ENCODE measurements at places on chromosomes 7 and 10.

GRCh38 chr7:100034871-100035510 is 14.6 kb upstream of the ZSCAN21 start:
- DNase-seq, result no peak

GRCh38 chr7:96199421-96199820 is 122.5 kb downstream of the SLC25A13 start:
- DNase-seq, result no peak

- DNase-seq, result no peak
Measured at GRCh38 chr10:116171505-116171904, 101.5 kb downstream of the GFRA1 start.

- no peak for DNase-seq
Measured at GRCh38 chr7:45494885-45495284, 79.3 kb upstream of the ADCY1 start.

- DNase-seq, result no peak
Measured at GRCh38 chr7:131655866-131656265, 99.4 kb upstream of the PODXL start.

GRCh38 chr7:151741585-151741984 is 135.3 kb downstream of the PRKAG2 start:
- DNase-seq, result no peak

DNA sequence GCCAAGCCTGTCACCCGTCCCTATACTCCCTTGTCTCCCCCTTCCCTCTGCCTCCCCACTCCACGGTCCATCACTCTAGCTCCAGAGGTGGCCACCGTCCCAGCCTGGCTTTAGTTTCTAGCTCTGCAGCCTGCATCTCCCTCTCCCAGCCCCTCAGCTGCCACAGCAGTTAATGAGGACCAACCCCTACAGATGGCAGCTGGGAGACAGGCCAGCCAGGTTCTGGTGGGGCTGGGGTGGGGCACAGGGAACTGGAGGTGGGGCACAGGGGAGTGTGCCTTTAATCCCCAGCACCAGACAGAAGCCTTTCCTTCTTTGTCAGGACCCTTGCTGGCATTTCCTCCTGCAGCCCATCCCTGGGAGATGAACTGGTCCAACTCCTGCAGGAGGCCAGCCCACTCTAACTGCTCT is 21.1 kb downstream of the UNC5B start:
- DNase-seq, result peak; percentile 52

DNA sequence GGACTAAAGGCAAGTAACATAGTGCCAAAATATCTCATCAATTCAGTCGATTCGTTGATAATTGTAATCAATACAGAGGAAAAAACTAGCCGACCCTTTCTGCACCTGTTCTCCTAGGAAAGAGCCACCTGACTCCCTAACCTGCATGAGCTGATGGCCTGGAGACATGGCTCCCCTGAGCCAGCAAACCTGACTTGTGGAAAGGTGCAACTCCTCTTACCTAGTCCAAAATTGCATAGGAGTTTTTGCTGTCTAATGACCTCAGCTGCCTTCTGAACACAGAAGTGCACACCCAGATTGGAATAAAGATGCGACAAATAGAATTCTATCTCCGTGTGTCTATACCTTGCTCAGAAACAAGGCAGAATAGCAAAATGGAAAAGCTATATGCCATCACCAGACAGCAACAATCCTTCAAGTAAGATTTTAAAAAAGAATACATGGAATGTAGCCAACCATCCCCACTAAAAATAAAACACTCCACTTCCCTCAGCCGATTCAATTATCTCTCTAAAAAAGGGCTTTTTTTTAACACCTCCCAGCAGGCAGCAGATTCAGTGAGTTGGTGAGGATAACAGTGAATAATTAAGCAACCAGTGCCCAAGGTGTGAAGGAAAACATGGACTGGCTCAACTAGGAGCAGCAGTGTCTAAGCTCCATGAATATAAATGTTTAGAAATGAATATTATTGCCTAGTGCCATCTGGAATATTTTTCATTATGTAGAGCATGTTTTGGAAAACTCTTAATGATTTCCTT is 26.6 kb upstream of the LMTK2 start:
- no peak for DNase-seq

DNA sequence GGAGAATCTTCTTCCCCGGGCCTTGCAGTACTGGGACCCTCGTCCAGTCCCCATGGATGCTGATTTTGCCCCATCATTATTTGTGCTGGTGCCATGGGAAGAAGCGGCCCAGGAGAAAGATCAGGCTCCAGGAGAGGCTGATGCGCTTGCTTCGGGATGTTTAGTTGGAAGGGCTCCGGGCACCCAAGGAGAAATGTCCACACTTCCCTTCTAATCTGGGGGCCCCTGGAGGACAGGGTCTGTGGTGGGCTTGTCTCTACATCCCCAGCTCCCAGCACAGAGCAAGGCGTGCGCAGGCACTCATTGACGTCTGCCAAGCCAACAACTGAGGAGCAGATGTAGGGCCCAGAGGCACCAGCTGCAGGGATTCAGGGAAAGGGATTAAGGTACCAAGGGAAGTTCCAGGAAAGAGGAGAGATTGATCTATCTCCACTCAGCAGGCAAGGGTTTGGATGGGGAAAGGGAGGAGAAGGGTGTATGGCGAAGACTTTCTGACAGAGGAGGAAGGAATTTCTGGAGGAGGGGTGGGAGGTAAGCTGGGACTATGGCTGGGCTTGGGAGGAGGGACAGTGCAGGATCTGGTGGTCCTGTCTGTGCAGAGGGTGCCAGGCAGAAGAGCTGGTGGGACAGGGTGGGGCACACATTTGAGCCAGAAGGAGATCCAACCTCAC is 38.7 kb upstream of the LEP start:
- no peak for DNase-seq

- DNase-seq, result no peak
Measured at GRCh38 chr7:70717553-70718329, 414.2 kb upstream of the GALNT17 start.

DNA sequence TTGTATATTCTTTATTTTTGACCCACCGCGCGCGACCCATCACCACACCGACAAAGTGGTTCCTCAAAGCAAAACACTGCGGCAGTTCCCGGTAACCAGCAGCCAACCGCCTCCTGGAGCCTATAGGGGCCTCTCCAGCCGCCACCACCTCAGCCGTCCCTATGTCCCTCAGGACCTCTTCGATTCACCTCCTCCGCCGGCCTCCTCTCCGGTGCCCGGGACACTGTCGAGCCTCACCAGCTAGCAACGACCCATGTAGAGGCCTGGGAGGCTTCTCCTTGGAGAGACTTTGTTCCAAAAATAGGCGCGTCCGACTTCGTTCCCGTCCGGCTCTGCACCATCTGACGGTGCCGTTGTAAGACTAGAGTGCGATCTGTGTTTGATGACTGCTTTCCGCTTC is 158.8 kb downstream of the HGF start:
- no peak for DNase-seq

- no peak for DNase-seq
Measured at GRCh38 chr10:90418869-90419652, 438.8 kb downstream of the HTR7 start.

GRCh38 chr10:128221807-128222206 is 95.6 kb upstream of the MKI67 start:
- DNase-seq, result no peak

GRCh38 chr7:149838992-149839408 is 825 bp downstream of the ZNF862 start:
- peak; percentile 39 for DNase-seq

DNA sequence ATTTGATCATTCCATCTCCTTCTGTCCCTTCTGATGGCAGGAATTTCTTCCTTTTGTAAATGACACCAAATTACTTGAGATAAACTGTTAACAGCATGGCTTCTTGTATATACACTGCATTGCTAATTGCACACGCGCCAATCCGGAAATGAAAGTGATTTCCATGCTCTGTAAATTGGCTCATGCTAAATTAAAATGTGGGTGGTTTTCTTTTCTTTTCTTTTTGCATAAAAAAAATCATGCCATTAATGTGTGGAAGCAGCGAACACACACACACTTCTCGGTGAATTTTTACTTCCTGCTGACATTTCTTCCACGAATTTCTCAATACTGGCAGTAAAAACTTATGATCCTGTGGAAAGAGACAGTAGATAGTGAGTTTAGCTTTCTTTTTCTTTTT is 123.1 kb upstream of the CCDC6 start:
- no peak for DNase-seq

DNA sequence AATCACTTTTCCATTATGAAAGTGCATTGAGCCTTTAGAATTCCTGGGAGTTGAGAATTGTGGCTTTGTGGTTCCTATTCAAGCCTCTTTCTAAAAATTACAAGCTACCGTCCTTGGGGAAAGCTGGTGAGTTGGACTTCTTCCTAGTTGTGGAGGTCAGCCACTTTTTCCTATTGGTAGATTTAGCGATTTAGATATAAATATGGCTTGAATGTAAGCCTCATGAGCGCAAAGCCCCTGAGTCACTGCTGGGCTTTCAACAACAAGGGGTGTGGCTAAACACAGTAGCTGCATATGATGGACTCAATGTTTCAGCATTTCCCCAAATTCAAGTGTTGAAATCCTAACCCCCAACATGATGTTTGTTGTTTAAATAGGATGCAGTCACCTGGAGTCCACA is 150.0 kb upstream of the IGFBP3 start:
- no peak for DNase-seq

DNA sequence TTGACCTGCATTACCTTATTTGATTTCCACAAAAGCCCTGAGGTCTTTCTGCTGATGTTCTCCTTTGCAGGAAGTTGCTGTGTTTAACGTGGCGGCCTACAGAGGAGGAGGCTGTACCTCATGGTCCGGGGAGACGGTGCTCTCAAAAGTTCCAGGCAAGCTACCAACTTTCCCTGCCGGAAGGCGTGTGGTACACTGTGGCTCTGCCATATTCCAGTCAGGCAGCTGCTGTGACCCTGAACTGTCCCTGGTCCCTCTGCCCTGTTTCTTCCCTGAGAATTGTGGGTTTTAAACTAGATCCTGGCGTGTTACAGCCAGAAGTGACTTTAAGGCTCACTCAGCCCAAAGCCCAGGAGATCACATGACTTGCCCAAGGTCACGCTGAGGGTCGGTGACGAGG is 139.2 kb downstream of the TEX36 start:
- no peak for DNase-seq

DNA sequence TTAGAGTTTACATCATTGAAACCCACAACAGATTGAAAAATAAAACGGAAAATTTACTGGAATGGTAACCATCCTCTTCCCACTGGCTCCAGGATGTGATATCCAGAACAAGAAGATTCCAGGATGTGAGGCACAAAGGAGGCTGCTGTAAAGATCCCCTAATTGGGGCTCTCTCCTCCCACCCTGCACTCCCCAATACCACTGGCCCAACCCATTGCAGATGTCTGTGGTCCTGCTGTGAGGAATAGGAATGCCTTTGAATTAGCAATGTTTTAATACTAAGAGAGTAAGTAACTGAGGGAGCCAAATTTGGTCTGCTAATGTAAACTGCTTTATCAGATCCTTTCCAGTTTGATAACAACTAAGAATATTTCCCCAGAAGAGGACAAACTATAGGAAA is 225.9 kb upstream of the INHBA start:
- no peak for DNase-seq

- no peak for DNase-seq
Measured at GRCh38 chr7:139994356-139994755, 68.4 kb downstream of the PARP12 start.

GRCh38 chr10:7587168-7587864 is 79.5 kb downstream of the ITIH5 start:
- DNase-seq, result no peak

GRCh38 chr7:151039850-151040548 is 8.3 kb upstream of the ASIC3 start:
- DNase-seq, result peak; percentile 56

DNA sequence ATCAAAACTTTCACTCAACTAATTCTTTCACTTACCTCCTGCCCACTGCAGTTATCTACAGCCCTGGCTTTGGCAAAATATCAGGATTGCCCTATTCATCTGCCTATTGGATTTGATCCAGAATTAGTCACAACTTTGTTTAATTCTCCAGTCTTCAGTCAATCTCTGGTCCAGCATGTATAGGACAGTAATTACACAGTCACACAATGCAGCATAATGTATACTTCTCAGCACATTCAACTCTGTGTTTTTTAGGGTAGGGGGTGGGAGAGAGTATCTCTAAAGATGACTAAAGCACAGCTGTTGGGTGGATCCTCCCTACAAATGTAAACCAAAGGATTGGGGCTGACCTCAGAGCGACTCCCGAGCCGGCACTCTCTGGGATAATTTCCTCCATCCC is 17.7 kb upstream of the NRP1 start:
- DNase-seq, result no peak

DNA sequence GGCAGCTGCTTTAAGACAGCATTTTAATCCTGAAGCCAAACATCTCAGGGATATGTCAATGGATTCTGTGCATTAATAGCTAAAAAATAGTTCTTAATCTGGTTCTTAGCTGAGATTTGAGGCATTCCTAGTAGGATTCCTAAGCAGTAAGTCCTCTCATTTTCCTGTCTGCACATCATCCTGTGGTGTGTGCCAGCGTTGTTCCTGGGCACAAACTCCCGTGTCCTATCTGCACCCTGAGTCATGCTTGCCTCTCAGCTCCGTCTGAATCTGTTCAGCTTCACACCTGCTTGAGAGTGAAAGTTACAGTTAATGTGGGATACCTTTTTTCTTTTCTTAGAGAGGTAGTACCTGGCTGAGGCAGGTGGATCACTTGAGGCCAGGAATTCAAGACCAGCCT is 19.5 kb downstream of the BAG3 start:
- no peak for DNase-seq

DNA sequence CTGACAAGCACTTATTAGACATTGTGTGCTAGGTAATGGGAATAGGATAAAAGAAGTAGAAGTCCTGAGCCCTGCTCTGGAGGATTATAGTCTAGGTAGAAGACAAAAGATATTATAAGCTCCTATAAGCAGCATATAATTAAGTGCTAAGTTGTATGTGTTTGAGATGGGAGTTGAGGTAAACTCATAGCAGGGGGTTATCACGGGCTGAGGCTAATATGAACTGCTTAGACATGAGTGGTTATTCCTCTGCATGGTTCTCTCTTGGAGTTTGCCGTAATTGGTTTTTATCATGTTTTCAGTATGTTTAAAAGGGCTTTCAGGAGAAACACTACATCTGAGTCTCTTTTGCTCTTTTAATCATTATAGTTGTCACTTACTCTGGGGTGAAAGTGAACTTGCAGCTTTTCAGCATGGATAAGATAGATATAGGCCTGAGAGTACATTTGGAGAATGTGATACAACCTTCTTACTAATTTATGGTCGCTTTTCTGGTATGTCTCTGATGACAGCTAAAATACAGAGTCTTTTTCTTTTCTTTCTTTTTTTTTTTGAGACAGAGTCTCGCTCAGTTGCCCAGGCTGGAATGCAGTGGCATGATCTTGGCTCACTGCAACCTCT is 39.0 kb downstream of the SMNDC1 start:
- peak; percentile 7 for DNase-seq

- DNase-seq, result no peak
Measured at GRCh38 chr7:43283706-43284105, 171.3 kb downstream of the HECW1 start.

DNA sequence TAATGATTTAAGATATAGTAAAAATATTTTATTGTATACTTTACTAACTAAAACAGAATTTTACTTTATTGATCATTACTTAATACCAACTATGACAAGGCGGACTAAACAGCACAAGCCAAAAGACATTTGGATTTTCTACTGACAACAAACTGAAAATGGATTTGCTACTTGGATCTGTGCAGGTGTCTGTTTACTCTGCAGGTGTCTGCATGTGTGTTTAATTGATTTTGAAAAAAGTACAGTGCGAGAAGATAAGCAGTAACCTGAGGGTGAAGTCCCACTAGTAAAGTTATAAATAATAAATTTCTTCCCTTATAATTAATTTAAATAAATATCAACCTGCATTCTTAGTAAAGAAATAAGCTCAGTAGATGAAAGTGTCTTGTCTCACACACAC is 696.8 kb upstream of the MBL2 start:
- no peak for DNase-seq
